ENCODE measurements at places on chromosomes 5 and 9. TPM values are rescaled to one million over a fixed set of nuclear protein-coding genes. Genes with fewer than 3 reads are reported as not detected.
A peak's percentile ranks its signal among the peaks of the same experiment; 100 is the strongest.

NPR3 gene
- total RNA-seq: 4.9 TPM

GRCh38 chr5:1133108-1133507 is 21.2 kb upstream of the SLC12A7 start:
- ATAC-seq: no peak

ARSI gene
- total RNA-seq: 11.6 TPM

DNA sequence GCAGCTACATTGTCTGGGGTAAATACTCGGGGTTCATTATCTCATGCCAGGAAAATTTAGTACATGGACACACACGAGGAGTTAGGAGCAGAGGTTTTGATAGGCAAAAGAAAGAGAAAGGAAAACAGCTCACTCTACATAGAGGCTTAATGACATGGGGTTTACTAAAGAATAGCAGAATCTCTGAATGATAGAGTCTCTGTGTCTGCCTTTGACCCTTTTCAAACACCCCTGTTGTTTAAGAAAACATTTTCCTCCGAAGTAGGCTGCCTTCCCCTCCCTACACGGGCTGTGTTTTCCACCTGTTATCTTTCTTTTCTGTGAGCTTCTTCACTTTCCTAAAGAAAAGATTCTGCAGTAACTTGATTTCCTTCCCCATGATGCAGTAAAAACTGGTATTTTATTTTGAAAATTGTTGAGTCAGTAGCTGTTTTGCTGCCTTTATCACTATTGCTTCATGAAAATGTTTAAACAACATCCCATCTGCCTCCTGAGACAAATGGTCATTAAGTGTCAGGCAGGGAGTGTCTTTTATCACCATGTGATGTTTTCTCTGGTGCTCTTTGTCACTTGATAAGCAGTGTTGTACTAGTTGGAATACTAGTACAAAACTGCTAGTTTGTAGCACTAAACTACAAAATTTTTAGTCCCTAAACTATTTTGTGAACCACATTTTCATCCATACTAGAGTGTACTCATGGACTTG is 76.6 kb downstream of the PPIC start:
- ATAC-seq: no peak

GRCh38 chr9:34989946-34990635 is 546 bp downstream of the DNAJB5 start:
- ATAC-seq: peak; percentile 7

DNA sequence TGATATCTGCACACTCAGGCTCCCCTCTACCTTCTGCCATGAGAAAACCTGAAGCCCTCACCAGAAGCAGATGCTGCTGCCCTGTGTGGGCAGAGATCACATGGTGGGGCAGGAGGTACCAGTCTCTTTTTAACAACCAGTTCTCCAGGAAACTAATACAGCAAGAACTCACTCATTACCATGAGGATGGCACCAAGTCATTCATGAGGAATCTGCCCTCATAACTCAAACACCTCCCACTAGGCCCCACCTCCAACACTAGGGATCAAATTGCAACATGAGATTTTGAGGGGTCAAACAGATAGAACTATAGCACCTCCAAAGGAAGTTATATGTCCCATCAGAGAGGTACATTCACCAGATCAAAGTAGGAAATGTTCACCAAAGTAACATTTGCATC is 136.3 kb upstream of the SHB start:
- ATAC-seq: no peak

DNA sequence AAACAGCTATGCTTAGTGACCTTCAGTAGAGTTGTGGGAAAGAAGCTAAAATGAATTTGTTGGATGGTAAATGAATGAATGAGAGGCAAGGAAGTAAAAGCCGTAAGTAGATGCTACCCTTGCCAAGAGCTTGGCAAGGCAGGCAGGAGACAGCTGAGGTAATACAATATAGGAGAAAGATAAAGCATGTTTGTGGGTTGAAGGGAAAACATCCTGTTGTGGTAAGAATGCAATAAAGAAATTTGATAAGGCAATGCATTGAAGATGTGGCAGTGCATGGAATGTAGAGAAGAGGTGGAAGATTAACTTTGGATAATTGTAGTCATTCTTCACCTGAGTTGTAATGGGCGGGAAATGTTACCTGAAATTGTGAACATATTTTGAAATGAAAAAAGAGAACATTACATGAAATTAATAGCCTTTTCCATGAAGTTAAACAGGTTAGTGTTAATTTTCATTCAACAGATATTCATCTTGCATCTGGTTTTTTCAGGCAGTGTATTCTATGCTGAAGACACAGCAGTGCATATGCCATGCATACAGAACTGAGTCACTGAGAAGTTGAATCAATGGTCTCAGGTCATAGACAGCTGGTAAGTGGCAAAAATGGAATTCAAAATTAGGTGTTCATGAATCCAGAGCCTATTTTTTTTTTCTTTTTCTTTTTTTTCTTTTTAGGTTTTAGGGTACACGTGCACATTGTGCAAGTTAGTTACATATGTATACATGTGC is 43.4 kb upstream of the SPINK5 start:
- no peak for ATAC-seq

- no peak for ATAC-seq
Measured at GRCh38 chr5:107154593-107154992, 516.1 kb downstream of the EFNA5 start.

CSF2 gene
- total RNA-seq: 1.1 TPM

DNA sequence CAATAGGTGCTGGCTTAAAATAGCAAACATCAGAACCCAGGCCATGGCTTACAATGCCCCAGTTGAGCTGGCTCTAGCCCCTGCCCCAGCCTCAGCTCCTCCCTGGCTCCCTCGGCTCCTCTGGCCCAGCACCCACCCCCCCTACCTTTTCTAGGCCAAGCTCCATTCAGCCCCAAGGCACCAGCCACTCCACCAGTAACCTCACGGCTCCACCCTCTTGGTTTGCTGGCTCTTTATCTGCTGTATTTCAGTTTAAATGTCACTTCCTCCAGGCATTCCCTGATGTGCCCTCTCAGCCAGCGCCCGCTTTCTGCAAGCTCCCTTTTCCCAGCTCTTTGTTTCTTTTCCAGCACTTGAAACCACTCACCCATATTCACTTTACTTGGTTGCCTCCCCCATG is 10.6 kb downstream of the C1QTNF2 start:
- ATAC-seq: no peak

TYRP1 gene
- total RNA-seq: not detected

- ATAC-seq: no peak
Measured at GRCh38 chr5:78269088-78269703, 25.3 kb downstream of the AP3B1 start.

SLC4A9 gene
- total RNA-seq: not detected

DNA sequence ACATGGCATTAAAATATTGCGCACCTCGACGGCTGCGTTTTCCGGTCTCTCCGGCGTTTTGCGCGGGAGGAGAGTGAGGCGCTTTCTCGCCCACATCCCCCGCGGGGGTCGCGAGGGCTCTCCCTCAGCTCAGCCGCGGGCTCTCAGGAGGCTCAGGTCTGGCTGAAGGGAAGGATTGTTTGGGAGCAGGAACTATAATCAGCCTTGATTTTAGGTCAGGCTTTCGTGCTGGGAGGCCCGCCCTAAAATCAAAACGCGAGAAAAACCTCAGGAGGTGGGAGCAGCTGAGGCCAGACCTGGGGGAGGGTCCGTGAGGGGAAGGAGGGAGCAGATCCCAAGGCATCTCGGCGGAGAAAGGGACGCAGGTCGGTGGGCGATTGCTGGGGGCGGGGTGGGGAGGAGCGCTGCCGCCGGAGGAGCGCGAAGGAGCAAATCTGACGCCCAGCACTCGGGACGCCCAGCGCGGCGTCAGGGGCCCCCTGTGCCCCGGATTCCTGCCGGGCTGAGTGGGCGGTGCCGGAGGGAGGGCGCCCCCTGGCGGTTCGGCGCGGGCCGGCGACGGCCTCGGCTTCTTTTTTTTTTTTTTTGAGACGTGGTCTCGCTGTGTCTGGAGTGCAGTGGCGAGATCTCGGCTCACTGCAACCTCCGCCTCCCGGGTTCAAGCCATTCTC is 18.7 kb upstream of the RNF130 start:
- ATAC-seq: peak; percentile 90

DNA sequence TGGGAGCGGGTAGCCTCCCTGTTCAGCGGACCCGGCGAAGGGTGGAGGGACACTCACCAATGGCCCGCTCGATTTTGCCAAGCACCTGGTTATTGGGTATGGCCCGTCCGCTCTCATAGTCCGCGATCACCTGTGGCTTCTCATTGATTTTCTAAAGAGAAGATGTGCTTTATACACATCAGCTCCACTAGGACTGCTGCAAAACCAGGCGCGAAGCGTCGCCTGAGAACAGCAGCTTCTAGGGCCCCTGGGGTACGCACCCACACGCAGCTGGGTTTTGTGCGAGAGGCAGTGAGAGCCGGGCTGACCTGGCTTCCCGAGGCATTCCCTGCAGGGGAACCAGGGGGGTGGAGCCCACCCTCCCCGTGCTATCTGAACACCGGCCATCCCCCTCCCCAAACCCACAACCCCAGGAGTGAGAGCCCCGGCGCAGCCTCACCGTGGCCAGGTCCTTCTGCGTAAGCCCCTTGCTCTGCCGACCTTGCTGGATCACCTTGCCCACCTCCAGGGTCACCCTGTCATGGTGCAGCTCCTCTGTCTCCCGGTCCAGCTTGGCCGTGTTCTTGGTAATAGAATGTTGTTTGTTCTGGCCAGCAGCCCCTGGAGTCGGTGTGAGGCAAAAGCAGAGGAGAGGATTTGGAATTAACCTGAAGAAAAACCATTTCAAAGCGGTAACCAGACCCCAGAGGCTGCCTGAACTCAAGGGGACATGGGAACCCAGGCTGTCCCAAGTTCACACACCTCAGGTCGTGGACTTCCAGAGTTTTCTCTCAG is 3.1 kb downstream of the EDF1 start:
- ATAC-seq: no peak

SLC25A2 gene
- total RNA-seq: not detected

EDIL3 gene
- 26.9 TPM for total RNA-seq

- no peak for ATAC-seq
Measured at GRCh38 chr9:20236676-20237075, 385.6 kb downstream of the MLLT3 start.

MAMDC2 gene
- 192 TPM for total RNA-seq

GRCh38 chr9:16715404-16715803 is 155.1 kb downstream of the BNC2 start:
- peak; percentile 79 for ATAC-seq

BHMT2 gene
- total RNA-seq: 44.0 TPM

SVEP1 gene
- 70.4 TPM for total RNA-seq

DNA sequence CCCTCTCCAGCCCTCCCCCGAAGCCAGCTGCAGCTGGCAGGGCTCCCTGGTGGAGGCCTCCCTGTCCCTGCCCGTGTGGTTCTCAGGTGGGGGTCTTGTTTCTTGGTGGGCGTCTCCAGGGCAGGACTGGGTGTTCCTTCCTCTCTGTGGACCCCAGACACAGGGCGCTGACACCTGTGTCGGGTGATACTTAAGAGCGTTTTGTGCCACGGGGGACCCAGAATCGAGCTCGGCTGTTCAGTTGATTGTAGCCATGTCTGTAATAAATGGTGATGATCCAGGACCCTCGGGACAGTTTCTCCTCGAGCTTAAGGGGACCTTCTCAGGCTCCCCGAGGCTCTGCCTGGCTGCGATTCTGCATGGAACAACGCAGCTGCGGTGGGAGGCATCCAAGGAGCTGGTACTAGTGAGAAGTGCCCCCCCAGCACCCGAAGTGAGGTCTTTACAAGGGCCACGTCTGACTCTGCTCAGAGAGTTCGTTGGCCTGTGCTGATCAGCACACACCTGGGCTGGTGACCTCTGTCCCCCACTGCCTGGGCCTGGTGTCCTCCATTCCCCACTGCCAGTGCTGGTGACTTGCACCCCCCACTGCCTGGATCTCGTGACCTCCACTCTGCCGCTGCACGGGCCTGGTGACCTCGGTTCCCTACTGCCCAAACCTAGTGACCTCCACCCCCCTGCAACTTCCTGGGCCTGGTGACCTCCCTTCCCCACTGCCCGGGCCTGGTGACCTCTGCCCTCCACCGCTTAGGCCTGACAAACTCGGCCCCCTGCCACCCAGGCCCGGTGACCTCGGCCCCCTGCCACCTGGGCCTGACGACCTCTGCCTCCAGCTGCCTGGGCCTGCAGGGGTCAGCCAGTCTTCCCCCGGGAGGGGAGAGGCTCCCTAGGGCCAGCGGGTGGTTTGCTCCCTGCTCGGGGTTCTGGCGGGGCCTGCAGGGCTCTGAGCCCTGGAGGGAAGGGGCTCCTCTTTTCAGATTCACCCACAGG is 36.0 kb downstream of the NDUFS6 start:
- ATAC-seq: no peak

DNA sequence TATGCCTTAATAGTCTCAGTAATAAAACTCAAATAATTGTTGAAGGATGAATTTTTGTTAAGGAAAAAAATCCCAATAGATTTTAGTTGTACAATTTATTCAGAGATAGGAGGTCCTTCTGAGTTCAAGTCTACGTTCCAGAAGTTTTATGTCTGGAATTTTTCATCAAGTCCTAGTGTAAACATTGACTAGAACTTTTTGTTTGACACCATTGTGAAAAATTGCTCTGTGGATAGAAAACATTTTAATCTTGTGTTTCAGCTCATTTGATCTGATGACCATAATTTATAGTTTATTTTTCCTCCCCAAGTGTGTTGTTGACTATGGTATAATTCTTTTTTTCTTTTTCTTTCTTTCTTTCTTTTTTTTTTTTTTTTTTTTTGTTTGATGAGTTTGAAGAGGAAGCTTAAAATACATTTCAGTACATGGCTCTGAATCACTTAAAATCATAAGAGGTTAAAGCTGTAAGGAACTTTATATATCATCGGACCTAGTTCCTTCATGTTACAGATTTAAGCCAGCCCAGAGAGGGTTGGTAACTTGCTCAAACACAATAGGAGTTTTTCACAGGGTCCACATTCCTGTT is 20.7 kb downstream of the ITGA1 start:
- no peak for ATAC-seq

SELENOP gene
- 131 TPM for total RNA-seq

DNA sequence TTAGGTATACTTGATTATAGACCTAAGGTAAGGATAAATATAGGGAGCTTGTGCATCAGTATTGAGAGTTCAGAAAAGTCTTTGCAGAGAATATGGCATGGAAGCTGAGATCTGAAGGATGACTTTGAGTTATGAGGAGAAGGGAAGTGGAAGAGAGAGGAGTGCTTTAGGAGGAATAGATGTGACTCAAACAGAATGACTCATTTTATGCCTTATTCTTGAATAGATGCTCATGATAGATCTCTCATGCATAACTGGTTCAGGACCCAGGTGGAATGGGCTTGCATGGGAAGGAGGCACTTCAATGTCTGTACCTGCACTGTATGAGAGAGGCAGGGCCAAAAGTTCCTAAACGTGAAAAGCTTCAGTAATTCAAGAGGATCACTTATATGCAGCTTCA is 103.3 kb downstream of the CWC27 start:
- no peak for ATAC-seq

- no peak for ATAC-seq
Measured at GRCh38 chr5:154844809-154845208, 5.6 kb downstream of the FAXDC2 start.

Data from gastroesophageal sphincter (tissue), 4 donors.